ENCODE measurements at places on chromosomes 1 and 21. TPM values are rescaled to one million over a fixed set of nuclear protein-coding genes. Genes with fewer than 3 reads are reported as not detected.
A peak's percentile ranks its signal among the peaks of the same experiment; 100 is the strongest.

The OR6F1 gene
- total RNA-seq, result not detected

The TRABD2B gene
- 1.1 TPM for total RNA-seq

The CLCA1 gene
- total RNA-seq, result not detected

The PTPRC gene
- 7.8 TPM for total RNA-seq

The LAMTOR2 gene
- 75.4 TPM for total RNA-seq

The FMO2 gene
- 65.6 TPM for total RNA-seq

The CYYR1 gene
- total RNA-seq, result 19.4 TPM

GRCh38 chr1:160371346-160371631 is 4.4 kb downstream of the NHLH1 start:
- DNase-seq, result no peak
- H3K36me3 ChIP-seq, result no peaks in the 10 kb centered on the region
- H3K4me3 ChIP-seq, result no peak overlapping the region
- peaks cover 8% of the 10 kb centered on the region for H3K4me1 ChIP-seq
- H3K27ac ChIP-seq, result no peak overlapping the region

DNA sequence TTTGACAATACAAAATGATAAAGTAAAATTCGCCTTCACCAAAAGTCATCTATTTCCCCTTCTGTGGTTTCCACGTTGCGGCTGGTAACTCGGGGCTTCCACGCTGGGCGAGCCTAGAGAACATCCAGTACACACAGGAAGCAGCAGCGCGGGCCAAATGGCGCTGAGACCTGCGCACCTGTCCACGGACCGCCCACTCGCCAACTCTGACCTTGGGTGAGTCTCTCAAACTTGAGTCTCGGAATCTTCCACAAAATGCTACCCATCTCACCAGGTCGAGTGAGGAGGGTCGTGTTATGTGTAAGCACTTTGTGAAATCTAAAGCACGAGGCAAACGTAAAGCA is 820 bp upstream of the TTF2 start:
- H3K27me3 ChIP-seq, result no peaks in the 10 kb centered on the region
- H3K4me1 ChIP-seq, result peaks cover 8% of the 10 kb centered on the region
- no peak overlapping the region for H3K27ac ChIP-seq
- H3K36me3 ChIP-seq, result peaks cover 6% of the 10 kb centered on the region
- H3K4me3 ChIP-seq, result peak overlapping the region; percentile 82

DNA sequence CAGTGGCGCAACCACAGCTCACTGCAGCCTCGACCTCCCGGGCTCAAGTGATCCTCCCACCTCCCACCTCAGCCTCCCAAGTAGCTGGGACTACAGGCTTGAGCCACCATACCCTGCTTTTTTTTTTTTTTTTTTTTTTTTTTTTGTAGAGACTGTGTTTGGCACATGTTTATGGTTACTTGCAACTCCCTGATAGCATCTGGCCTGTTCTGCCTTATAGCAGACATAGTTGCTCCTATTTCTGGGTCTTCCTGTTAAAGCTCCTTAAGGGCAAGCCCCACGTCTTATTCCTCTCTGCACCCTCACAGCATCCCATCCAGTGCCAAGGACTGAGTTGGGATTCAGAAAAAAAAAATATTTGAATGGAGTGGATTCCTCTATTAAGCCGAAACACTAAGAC is 17.1 kb upstream of the CNR2 start:
- no peak overlapping the region for H3K27ac ChIP-seq
- no peak overlapping the region for H3K4me3 ChIP-seq
- no peaks in the 10 kb centered on the region for H3K27me3 ChIP-seq
- DNase-seq, result no peak
- no peaks in the 10 kb centered on the region for H3K4me1 ChIP-seq
- H3K36me3 ChIP-seq, result no peaks in the 10 kb centered on the region

- H3K27ac ChIP-seq, result no peak overlapping the region
- H3K4me3 ChIP-seq, result no peak overlapping the region
- H3K36me3 ChIP-seq, result no peaks in the 10 kb centered on the region
- no peaks in the 10 kb centered on the region for H3K4me1 ChIP-seq
- DNase-seq, result no peak
These were observed 47.0 kb upstream of the RBM15 start for GRCh38 chr1:110292031-110292741.

GRCh38 chr21:27339902-27340301 is 373.0 kb upstream of the ADAMTS5 start:
- H3K36me3 ChIP-seq, result no peaks in the 10 kb centered on the region
- no peaks in the 10 kb centered on the region for H3K27me3 ChIP-seq
- DNase-seq, result no peak
- no peak overlapping the region for H3K27ac ChIP-seq

- H3K4me1 ChIP-seq, result peaks cover 16% of the 10 kb centered on the region
- no peak overlapping the region for H3K27ac ChIP-seq
- no peak for DNase-seq
- peaks cover 4% of the 10 kb centered on the region for H3K36me3 ChIP-seq
- no peak overlapping the region for H3K4me3 ChIP-seq
These were observed 5.4 kb downstream of the MEAF6 start for GRCh38 chr1:37509181-37509580.

GRCh38 chr1:30521261-30521865 is 202.0 kb downstream of the MATN1 start:
- H3K27me3 ChIP-seq, result no peaks in the 10 kb centered on the region
- no peak overlapping the region for H3K4me3 ChIP-seq
- H3K4me1 ChIP-seq, result peaks cover 21% of the 10 kb centered on the region
- no peak for DNase-seq
- no peak overlapping the region for H3K27ac ChIP-seq

- no peak overlapping the region for H3K4me3 ChIP-seq
- H3K27me3 ChIP-seq, result no peaks in the 10 kb centered on the region
- H3K36me3 ChIP-seq, result no peaks in the 10 kb centered on the region
- H3K4me1 ChIP-seq, result peaks cover 8% of the 10 kb centered on the region
- H3K27ac ChIP-seq, result no peak overlapping the region
These were observed 6.2 kb upstream of the CA6 start for GRCh38 chr1:8939362-8939995.

All from heart left ventricle (tissue), 16 donors.